ENCODE measurements at places on chromosomes 1 and 21. TPM values are rescaled to one million over a fixed set of nuclear protein-coding genes. Genes with fewer than 3 reads are reported as not detected.

The TMEM82 gene
- polyA plus RNA-seq = not detected

The CRABP2 gene
- polyA plus RNA-seq = 6.5 TPM

The ANGPTL3 gene
- polyA plus RNA-seq = not detected

The ZNF683 gene
- polyA plus RNA-seq = not detected

The DSCAM gene
- polyA plus RNA-seq = 1.5 TPM

The CACNA1S gene
- not detected for polyA plus RNA-seq

The PTPRC gene
- polyA plus RNA-seq = not detected

The CLCA4 gene
- polyA plus RNA-seq = 1.5 TPM

The SLC6A17 gene
- polyA plus RNA-seq = 0.25 TPM

The GJA8 gene
- not detected for polyA plus RNA-seq

The GBP5 gene
- polyA plus RNA-seq = 0.02 TPM

The ADAM30 gene
- not detected for polyA plus RNA-seq

The LHX8 gene
- polyA plus RNA-seq = not detected

The HES4 gene
- polyA plus RNA-seq = 3.1 TPM

The SLC22A15 gene
- polyA plus RNA-seq = 9.3 TPM

The EDN2 gene
- polyA plus RNA-seq = 0.32 TPM

The LMOD1 gene
- polyA plus RNA-seq = not detected

The YY1AP1 gene
- polyA plus RNA-seq = 45.2 TPM

The PRR9 gene
- 2.6 TPM for polyA plus RNA-seq

The RNU1-3 gene
- not detected for polyA plus RNA-seq

The ADCY10 gene
- polyA plus RNA-seq = 0.04 TPM

The NHLH1 gene
- 0.13 TPM for polyA plus RNA-seq

The KRTAP19-1 gene
- polyA plus RNA-seq = 0.44 TPM

The LCE1C gene
- polyA plus RNA-seq = 1.8 TPM

The SAMD13 gene
- 0.32 TPM for polyA plus RNA-seq

The NCAM2 gene
- 0.23 TPM for polyA plus RNA-seq

The PDC gene
- polyA plus RNA-seq = not detected

The LCK gene
- polyA plus RNA-seq = 0.16 TPM

The NEK7 gene
- 41.3 TPM for polyA plus RNA-seq
